ENCODE measurements at places on chromosomes 16 and 17.
A peak's percentile ranks its signal among the peaks of the same experiment; 100 is the strongest.

GRCh38 chr16:3776316-3776715 is 59.0 kb upstream of the TRAP1 start:
- no peak for DNase-seq

DNA sequence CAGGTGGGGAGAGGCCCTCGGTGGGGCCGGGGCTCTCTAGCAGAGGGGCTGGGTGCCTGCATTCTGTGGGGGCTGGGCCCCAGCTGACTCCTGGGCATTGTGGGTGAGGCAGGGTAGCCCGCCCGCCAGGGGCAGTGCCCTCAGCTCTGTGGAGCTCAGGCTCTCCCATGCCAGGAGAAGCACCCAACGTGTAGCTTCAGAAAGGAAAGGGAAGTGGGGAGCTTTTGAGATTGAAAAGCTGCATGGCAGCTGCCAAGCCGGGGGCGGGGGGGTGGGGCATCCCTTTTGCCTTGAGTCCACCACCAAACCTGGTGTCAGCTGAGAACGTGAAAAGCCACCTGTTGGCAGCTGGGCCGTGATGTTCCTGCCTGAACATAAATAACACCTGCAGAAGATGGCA is 192.1 kb upstream of the CIBAR2 start:
- no peak for DNase-seq

DNA sequence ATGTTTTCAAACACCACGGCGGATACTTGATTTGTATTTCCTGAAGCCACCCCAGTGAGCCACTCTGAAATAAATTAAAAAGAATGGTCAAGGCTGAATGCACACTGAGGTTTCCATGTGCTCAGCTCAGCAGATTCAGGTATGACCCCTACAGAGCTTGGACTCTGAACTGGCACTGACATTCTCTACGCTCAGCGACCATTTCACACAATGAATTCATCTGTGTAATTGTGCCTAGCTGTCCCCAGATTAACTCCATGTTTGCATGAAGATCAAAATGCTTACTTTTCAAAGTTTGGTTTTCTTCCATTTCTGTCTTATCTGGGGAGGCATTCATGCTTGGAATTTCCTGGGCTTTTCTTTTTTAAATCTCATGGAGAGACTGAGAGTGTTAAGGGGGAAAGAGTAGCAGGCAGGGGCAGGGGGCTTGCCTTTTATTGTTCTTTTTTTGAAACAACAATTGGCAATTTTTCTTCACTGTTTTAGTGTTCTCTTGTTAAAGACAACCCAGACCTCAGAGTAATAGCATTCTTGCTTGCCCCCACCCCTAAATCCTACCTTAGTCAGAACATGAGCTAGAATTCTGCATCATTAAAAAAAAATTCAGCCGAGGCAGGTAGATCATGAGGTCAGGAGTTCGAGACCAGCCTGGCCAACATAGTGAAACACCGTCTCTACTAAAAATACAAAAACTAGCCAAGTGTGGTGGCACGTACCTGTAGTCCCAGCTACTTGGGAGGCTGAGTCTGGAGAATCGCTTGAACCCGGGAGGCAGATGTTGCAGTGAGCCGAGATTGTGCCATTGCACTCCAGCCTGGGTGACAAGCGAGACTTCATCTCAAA is 85.5 kb upstream of the HNF1B start:
- DNase-seq: no peak

DNA sequence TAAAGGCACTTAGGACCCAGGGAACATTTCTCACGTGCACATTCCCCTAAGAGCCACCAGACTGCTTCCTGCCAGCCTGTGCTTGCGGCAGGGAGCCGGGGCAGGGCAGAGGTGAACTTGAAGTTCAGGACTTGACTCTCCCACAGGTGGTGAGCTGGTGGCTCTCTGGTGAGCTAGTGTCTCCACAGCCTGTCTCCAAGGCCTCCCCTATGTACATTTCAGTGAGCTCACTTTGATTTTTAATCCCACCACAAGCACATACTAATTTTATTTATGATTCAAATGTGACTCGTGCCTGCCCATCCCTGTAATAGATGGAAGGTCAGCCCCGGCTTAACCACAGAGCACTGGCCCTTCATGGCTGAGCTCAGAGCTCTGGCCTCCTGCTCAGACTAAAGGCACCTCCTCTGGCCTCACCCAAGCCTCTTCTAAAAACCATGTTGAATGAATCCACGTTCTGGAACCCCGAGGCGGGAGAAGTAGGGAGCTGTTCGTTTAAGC is 9.2 kb downstream of the SNN start:
- DNase-seq: no peak

DNA sequence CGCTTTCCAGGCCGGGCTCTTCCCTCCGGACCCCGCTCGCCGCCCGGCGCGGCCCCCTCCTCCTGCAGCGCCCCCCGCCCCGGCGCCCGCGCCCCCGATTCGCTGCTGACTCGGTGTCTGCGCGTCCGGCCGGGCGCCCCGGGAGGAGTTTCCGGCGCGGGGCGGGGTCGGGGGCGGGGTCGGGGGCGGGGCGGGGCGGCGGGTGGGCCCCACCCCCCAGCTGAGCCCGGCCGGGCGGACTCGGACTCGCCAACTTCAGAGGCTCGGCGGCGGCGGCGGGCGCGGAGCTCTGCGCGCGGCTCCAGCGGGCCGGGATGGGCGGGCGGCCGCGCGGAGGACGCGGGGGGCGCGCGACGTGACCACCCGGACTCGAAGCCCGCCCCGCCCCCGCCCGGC is at the start of gene METRNL:
TSS of gene METRNL (plus strand) at position 258 of the 396 bp plus-strand sequence. CDS start 207 bp downstream, outside the sequence.
- peak; percentile 50 for DNase-seq

GRCh38 chr17:55117164-55117563 is 147.6 kb upstream of the HLF start:
- no peak for DNase-seq

GRCh38 chr17:230395-230770 is 48.9 kb upstream of the DOC2B start:
- no peak for DNase-seq

GRCh38 chr16:46822270-46822669 is 8.7 kb downstream of the C16orf87 start:
- no peak for DNase-seq

GRCh38 chr17:38797158-38797490 is 2.2 kb downstream of the PIP4K2B start:
- DNase-seq: no peak

GRCh38 chr17:82013341-82013740 is 9.3 kb downstream of the CENPX start:
- no peak for DNase-seq

DNA sequence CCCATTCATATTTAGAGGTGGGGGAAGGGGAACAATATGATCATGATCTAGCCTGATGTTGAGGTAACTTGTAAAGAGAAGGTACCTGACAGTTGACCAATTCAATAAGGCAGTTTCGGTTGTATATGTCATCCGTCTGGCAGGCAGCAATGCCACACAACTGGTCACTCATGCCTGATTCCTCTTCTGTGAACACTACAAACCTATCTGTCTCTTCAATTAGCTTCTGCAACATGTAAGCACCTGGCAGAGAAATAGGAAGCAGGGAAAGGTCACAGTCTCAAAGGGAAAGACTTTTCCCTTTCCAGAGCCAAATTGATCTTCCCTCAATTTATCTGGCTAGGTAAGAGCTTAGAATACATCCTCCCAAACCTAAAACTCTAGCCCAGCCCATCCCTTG is 10.2 kb upstream of the RSKR start:
- no peak for DNase-seq

GRCh38 chr17:7130621-7131422 is 16.2 kb upstream of the ASGR2 start:
- DNase-seq: no peak

DNA sequence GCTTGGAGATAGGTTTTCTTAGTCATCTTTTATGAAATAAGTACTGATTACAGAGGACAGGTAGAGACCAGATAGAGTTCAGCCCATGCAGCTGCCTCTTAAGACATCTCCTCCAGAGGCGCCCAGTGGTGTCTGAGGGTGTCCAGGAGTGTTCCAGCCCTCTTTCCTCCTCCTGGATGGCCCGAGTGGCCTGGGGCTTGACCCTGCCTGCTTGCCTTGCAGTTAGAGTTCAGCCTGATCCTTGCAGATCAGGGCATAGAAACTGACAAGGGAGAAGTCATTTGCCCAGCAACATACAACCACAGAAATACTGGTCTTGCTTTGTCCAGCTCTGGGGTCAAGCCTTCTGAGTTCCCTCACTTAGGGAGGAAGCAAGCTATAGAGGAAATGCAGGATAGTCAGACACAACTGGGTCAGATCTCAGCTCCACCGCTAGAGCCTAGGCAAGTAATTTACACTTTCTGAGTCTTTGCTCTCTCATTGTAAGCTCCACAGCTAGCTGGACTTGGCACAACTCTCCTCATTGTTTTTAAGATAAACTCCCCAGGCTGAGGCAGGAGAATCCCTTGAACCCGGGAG is 3.6 kb upstream of the CCL1 start:
- no peak for DNase-seq

DNA sequence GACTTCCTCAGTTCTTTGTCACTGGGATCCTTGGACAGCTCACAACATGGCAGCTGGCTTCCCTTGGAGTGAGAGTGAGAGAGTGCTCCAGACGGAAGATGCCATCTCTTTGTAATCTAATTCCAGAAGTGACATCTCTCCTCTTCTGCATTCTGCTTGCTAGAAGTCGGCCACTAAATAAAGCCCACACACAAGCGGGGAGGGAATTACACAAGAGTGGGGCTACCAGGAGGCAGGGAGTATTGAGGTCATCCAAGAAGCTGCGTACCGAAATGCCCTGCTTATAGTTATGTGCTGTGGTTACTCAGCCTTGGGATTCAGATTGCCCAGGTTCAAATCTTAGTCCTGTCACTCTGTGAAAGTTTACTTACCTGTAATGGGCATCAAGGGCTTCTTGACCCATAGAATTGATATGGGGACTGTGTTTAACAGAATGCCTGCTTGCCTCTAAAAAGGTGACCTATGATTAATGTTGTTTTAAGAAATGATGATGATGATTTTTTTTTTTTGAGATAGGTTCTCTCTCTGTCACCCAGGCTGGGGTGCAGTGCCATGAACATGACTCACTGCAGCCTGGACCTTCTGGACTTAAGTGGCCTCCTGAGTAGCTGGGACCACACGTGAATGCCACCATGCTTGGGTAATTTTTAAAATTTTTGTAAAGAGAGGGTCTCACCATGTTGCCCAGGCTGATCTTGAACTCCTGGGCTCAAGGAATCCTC is 120.9 kb upstream of the HS3ST2 start:
- no peak for DNase-seq

DNA sequence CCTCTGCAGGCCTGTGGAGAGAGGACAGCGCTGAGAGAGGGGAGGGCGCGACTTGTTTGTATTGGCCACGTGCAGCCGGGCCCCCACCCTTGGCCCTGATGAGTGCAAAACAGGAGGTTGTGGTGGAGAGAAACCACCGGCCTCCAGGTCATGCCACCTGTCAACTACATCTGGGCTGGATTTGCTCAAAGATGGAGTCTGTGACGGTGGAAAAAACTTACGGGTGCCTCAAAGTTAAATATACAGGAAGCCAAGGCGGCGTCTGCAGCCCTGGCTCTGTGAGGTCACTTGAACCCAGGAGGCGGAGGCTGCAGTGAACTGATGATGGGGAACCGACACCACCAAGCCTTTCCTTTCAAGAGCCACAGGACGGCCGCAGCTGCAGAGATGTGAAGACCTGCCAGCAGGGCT is 15.7 kb downstream of the C16orf74 start:
- DNase-seq: peak; percentile 36

DNA sequence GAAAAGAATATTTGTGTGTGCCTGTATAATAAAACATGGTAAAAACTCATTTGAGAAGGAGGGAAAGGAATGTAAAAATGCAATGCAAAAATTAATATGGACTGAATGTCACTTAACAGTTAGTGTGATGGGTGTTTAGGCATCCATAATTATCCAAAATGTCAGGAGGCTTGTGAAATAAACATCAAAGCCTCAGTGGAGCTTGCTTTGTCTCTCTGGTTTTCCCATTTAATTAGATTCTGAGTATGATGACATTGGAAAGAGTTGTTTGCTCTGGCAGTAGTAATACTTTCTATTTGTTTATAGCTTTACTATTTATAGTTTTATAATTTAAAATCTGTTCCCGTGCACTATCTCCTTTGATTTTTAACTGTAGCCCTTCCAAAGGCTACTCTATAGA is 51.9 kb downstream of the CNTNAP4 start:
- no peak for DNase-seq

GRCh38 chr17:4777969-4778760 is 6.5 kb downstream of the TM4SF5 start:
- DNase-seq: no peak

- DNase-seq: no peak
Measured at GRCh38 chr16:1557074-1557473, 23.6 kb downstream of the TMEM204 start.

- no peak for DNase-seq
Measured at GRCh38 chr16:50381679-50382440, 13.1 kb upstream of the BRD7 start.

DNA sequence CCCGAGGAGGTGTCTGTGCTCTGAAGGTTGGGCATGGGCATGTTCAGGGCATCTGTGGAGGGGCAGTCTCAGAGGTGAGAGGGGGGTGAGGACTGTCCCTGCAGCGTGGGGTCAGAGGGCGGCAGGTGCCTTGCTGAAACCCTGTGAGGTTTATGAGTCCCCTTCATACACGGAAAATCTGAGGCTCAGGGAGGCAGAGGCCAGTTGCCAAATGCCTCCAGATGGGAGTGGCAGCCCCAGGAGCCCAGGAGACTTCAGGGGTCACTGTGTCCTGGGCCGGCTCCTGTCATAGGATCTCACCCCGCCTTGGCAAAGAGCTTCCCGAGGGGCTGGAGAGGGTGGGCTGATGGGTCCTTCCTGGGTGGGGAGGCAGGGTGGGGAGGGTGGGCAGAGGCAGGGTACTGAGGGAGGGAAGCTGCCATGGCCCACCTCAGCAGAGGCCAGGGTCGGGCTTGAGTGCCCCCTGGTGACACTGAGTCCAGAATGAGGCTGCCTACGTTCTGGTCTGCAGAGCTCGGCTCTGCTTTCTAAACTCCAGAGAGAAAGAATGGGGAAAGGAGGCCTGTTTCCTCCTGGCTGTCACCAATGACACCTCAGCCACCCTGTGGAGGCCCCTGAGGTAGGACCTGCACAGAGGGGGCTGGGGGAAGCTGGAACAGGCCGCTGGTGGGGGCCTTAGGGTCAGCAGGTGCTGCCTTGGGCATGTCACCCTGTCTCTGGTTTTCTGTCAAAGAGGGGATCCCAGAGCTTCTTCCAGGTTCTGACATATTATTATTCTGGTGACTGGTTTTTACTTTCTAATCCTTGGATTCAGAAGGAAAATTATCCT is 1.1 kb downstream of the LGALS9 start:
- DNase-seq: no peak

- no peak for DNase-seq
Measured at GRCh38 chr17:29242790-29243189, 3.9 kb upstream of the CRYBA1 start.

- DNase-seq: no peak
Measured at GRCh38 chr17:2418572-2418971, 17.7 kb upstream of the MNT start.

DNA sequence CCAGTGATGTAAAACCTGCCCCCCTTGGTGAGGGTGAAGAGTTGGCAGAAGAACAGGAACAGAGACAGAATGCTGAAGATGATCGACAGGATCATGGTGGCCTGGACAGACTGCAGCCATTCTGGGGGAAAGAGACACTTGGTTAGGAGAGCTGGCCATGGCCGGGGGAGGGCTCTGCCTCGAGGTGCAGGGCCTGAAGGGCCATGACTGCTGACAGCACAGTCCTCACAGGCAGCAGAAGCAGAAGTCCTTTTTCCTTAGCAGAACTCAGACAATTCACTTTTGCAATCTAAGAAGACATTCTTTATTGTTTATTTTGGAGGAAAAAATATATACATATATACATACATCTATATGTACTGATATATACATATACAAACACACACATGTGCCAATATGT is 25.6 kb downstream of the PMP22 start:
- no peak for DNase-seq

GRCh38 chr16:82735673-82736091 is 108.9 kb downstream of the CDH13 start:
- no peak for DNase-seq

GRCh38 chr17:12438813-12439586 is 226.7 kb upstream of the MYOCD start:
- DNase-seq: no peak

Measured in T-helper 9 cell (primary cell).